Mesenteric fat pad (tissue), 1 donor: ENCODE measurements at places on chromosomes 1 and 21. TPM values are rescaled to one million over a fixed set of nuclear protein-coding genes. Genes with fewer than 3 reads are reported as not detected.

Gene KIAA1614
- total RNA-seq = 3.1 TPM

Gene GNAT2
- total RNA-seq = not detected

Gene RIMKLA
- 0.39 TPM for total RNA-seq

Gene C1orf94
- not detected for total RNA-seq

Gene MYOC
- 6.3 TPM for total RNA-seq

Gene KRTAP13-2
- not detected for total RNA-seq

Gene PDXK
- total RNA-seq = 261 TPM

Gene CDK18
- 4.0 TPM for total RNA-seq

Gene CATSPERE
- total RNA-seq = 0.74 TPM

Gene CD1E
- total RNA-seq = not detected

Gene OR2L3
- not detected for total RNA-seq

Gene MSH4
- total RNA-seq = not detected

Gene MROH7
- total RNA-seq = 2.4 TPM

Gene C4BPA
- not detected for total RNA-seq

Gene RORC
- 0.10 TPM for total RNA-seq

Gene OXCT2
- total RNA-seq = 0.87 TPM

Gene CD52
- total RNA-seq = 27.1 TPM

Gene USH2A
- not detected for total RNA-seq

Gene S100A3
- 2.2 TPM for total RNA-seq

Gene TTC39A
- 0.45 TPM for total RNA-seq

Gene PPIH
- total RNA-seq = 20.8 TPM

Gene PINK1
- total RNA-seq = 87.6 TPM

Gene JAM2
- total RNA-seq = 13.3 TPM

Gene MMP23B
- total RNA-seq = 17.2 TPM

Gene SPATA21
- not detected for total RNA-seq

Gene VPS72
- total RNA-seq = 34.6 TPM

Gene MTARC1
- 539 TPM for total RNA-seq

Gene CD48
- total RNA-seq = 5.3 TPM

Gene PERM1
- total RNA-seq = not detected

Gene UBE2G2
- total RNA-seq = 123 TPM

Gene ZBTB8B
- total RNA-seq = not detected

Gene PLA2G5
- total RNA-seq = 5.5 TPM

Gene CD247
- total RNA-seq = 2.1 TPM
